ENCODE measurements at places on chromosomes 6 and 20.

DNA sequence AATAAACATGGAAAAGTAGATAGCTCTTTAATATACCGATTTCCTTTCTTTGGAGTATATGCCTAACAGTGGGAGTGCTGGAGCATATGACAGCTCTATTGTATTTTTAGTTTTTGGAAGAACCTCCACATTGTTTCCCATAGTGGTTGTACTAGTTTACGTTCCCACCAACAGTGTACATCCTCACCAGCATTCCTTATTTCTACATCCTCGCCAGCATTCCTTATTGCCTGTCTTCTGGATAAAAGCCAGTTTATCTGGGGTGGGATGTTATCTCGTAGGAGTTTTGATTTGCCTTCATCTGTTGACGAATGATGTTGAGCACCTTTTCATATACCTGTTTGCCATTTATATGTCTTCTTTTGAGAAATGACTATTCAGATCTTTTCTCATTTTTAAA, 2.6 kb downstream of the MICA start:
- DNase-seq: no peak

DNA sequence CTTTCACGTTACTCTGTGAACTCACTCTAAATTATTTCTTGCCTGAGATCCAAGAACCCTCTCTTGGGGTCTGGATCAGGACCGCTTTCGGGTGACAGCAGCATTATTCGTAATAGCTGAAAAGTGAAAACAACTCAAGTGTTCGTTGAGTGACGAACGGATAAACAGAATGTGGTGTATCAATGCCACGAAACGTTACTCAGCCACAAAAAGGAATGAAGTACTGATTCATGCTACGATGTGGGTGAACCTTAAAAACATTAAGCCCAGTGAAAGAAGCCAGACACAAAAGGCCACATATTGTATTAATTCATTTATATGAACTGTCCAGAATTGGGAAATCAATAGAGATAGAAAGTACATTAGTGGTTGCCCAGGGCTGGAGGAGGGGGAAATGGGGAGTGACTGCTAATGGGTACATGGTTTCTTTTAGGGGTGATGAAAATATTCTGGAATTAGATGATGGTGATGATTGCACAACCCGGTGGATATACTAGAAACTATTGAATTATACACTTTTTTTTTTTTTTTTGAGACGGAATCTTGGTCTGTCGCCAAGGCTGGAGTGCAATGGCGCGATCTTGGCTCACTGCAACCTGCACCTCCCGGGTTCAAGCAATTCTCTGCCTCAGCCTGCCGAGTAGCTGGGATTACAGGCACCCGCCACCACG, 8.4 kb downstream of the PTGIS start:
- no peak for DNase-seq

DNA sequence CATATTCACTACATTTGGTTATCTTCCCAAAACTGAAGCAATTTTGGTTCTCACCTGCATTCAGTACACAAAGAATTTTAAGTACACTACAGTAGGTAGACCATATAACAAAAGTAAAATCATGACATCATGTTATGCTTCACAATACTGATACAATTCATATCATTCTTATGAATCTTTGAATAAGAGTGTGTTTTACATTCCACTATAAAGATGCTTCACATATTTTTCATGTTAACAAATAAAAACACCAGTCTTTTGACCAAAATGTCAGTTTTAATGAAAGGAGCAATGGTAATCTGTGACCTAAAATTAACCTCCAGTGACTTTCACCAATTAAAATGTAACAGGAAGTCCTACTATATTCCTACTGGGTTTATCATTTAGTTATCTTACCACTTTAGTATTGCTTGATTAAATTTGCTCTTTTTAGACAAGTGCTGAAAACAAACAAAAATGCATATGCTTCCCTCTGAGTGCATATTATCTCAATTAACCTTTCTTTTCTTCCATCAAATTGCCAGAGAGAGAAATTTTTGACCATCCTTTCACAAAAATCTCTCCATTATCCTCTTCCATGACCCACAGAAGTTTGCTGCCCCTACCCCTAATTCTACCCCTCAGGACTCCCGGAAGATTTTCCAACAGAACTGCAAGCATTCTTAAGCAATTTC, 49.3 kb downstream of the PHIP start:
- DNase-seq: no peak

DNA sequence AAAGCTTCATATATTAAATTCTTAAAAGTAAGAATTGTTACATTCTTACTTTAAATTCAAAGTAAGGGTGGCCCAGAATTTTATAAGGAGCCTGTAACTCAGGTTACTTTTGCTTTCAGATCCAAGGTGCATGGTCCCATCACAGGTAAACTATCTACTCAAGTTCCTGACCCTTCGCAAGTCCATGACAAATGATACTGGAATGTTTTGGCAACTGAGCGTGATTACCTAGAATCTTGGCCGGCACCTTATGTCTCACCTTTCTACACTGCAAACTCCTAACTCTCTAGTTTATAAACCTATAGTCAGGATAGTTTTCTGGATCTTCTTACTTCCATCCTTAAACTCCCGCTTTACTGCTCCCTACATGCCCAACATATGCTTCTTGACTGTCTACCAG, 67.9 kb upstream of the HMGN3 start:
- DNase-seq: no peak

- no peak for DNase-seq
Measured at GRCh38 chr6:127352524-127352923, 9.1 kb upstream of the ECHDC1 start.

Data from activated CD4-positive, alpha-beta T cell treated with anti-CD3 and anti-CD28 coated beads, Interleukin-2, amount 50 U/mL, for 1 hour (primary cell).